ENCODE measurements at places on chromosomes 11 and 22. TPM values are rescaled to one million over a fixed set of nuclear protein-coding genes. Genes with fewer than 3 reads are reported as not detected.

Gene OR56A1
- total RNA-seq: not detected

Gene RASD2
- not detected for total RNA-seq

Gene VSIG10L2
- total RNA-seq: not detected

Gene PHLDA2
- 0.65 TPM for total RNA-seq

Gene OR8A1
- total RNA-seq: not detected

Gene NDUFV1
- 211 TPM for total RNA-seq

Gene APOBEC3H
- total RNA-seq: 84.9 TPM

Gene TOP3B
- total RNA-seq: 45.6 TPM

Gene CEND1
- total RNA-seq: 0.37 TPM

Gene EMID1
- total RNA-seq: not detected

DNA sequence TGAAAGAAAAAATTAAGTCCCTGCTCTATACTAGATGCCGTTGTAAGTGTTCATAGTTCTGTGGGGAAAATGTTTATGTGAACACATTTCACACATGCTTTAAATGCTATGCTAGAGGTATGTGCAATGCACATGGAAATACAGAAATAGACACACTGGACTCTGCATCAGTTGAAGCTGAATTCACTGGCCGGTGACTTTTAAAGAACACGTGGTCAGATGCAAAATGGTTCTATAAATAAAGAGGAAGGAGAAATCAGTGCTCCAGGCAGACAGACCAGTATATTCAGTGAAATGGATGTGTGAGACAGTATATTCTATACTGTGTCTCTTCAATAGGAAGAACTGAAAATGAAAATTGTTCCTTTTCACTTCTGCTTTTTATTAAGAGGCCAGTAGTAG lies 29.9 kb downstream of the TRPC6 start:
- no peak for DNase-seq

DNA sequence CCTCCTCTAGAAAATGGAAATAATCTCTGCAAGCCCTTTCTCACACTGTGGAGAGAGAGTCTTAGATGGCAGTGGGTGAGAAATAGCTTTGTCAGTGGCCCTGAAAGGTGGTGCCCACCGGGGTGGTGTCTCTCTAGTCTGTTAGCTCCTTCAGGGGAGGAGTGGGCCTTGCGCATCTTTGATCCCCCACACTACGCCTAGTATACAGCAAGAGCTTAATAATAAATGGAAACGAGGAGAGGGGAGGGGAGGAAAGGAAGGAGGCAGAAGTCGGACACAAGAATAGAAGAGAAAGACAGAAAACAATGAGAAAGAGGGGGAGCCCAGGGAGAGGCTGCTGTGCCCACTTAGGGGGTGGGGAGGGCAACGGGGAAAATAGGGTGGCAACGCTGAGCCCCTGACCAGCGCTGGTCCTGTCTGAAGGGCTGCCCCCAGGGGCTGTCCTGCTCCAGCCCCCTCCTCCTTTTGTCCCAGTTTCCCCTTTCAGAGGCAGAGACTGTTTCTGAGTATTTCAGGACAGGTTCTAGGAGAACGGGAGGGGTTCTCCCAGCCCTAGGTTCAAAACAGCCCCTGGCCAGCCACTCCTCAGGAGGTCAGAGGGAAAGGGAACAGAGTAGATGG lies 1.2 kb downstream of the ARRB1 start:
- DNase-seq: no peak

- DNase-seq: no peak
Measured at GRCh38 chr22:42544686-42545085, 9.1 kb upstream of the SERHL2 start.

DNA sequence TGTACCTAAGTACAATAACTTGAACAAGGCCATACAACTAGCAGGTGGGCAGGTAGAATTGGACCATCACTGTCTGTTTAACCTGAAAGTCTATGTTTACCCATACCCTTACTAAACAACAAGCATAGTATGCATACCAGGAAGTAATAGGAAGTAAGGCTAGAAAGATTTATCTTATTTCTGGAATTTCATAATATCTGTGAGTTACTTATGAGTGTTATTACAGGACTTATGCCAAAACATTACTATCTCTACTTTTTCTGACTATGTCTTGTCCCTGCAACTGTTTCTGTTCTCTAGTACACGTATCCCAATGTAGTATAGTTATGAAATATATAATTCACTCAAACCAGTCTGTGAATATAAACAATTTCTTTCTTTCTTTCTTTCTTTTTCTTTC lies 1400.8 kb upstream of the TENM4 start:
- DNase-seq: no peak

GRCh38 chr11:20937826-20938225 lies 268.4 kb downstream of the NELL1 start:
- DNase-seq: no peak

DNA sequence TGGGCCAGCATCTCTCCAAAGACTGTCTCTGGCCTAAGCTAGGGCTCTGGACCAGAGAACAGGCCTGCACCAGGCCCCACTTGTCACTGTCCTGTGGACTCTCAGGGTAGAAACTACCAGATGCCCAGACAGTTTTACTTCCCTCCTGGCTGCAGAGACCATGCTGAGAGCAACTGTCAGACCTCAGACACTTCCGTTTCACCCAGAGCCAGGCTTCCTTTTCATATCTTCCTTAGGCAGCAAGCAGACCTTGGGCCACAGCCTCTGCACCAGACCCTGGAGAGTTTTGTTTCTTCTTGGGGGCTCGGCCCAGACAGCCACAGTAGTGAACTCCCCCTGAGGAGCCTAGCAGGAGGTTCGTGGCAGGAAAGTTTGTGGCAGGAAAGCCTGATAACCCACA lies 12.1 kb upstream of the FCHSD2 start:
- DNase-seq: peak; percentile 68

DNA sequence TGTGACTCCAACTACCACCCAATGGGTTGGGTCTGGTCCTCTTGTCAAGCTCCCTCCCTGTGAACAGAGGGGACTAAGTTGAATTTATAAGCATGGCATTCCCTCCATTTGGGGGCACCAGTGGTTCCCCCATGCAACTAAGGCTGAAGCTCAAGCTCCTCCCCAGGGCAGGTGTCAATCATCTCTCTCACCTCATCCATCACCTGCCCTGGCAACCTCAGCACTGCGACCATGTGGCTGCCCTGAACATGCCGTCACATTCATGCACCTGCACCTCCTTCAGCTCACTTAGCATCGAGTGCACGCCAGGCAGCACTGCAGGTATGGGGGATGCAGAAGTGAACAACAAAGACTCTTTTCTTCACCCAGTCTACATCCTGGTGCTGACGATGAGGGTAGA lies 799.3 kb downstream of the TBC1D22A start:
- DNase-seq: no peak

DNA sequence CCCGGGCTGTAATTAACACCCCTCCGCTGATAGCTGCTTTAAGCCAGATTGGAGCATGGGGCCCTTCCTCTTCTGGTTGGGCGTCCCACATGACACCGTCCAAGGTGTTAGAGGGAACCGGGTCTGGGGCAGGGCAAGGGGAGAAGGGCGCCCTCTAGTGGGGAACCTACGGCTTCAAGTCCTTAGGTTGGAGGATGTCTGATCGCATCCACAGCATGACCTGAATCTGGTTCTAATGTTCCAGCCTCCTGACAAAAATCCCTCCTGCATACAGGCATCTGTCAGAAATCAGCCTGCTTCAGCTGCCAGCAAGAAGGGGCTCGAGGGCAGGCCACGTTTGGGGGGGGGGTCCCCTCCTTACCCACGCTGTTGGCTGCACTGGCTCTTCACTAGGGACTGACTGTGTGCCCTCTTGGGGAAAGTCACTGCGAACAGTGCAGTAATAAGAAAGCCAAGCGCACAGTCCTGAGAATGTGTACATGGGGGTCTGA lies 94.2 kb upstream of the TBCEL start:
- peak; percentile 46 for DNase-seq

DNA sequence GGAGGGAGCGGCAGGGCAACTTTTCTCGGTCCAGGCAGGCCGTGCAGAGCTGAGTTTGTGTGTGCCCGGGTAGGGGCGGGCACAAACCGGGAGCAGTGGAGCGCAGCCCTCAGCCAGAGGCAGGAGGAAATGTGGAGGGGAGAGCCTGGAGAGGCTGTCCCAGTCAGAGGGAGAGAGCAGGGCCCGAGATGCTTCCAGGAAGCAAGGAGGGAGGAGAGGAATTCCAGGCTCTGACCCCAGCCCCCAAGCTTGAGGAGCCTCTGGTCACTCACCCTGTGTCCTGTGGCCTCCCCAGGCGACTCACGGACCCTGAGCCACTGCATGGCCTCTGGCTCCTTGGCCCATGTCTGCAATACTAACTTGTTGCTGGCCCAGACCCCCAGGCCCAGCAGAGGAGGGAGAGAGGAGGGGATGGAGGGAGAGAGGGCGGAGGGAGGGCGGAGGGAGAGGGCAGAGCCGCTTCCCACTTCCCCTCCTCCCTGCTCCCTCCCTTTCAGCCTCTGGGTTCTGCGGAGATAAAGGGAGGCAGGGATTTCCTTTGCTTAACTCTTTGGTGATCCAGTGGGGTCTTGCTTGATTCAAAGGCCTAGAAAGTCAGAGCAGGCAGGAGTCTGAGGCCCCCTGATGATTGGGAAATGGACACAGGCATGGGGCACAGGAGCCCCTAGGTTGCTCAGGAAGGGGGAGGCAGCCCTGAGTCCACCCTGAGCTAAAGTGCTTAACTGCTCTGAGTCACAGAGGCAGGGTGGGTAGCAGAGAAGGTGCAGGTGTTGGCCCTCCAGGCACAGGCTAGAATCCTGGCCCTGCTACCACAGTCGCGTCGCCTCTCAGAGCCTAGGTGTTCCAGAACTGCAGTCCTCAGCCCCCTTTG lies at the start of gene C1QTNF6:
TSS of gene C1QTNF6 (minus strand) at position 357 of the 871 bp plus-strand sequence. CDS start at position 323, 34 bp downstream.
- peak; percentile 34 for DNase-seq

DNA sequence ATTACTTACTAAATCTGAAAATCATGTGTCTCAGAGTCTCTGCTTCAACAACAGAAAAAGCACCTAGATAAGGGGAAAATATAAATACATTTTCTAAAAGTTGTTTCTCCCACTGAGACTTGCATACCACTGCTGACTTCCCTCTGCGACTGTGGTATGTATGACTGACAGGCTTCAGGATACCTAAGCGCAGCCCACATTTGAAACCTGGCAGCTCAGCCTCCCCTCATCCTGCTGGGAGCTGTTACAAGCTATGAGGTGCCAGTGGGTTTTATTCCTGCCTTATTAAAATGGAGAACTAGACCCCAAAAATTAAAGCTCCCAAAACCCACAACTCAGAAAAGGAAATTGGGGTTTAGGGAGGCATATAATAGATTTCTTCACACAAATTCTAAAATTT lies 133.6 kb downstream of the RAB38 start:
- DNase-seq: no peak

- peak; percentile 63 for DNase-seq
Measured at GRCh38 chr11:74453373-74453975, 13.9 kb downstream of the KCNE3 start.

DNA sequence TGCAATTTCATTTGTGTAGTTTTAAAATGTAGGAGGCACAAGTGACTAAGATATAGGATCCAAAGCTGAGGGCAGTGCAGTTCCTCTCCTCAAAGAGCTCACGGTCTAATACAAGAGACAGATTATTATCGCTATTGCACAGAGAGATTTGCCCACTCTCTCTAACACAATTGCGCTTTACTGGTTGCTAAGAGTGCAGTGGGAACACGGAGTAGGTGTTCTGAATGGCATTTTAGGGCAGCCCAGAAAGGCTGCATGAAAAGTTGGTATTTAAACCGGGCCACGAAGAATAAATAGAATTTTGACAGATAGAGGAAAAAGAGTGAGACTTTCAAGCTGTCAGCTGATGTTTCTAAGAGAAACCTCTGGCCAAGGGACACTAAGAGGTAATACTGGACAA lies 79.5 kb downstream of the BLID start:
- no peak for DNase-seq

DNA sequence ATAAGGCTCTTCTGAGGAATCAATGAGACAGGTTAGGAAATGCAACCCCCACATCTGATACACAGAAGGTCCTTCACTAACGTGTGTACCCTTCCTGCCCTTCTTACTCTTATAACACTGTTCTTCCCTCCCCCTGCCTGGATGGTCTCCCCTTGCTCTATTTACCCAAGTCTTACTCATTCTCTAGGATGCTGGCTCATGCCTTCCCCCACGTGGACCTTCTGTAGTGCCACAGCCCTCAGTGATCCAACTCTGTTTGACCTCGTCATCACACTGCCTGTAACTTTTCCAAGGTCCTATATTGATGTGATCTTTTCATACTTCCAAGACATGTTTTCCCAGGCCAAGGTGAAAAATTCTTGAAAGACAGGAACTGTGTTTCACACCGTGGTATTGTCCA lies 79.8 kb downstream of the C11orf58 start:
- DNase-seq: no peak

- DNase-seq: no peak
Measured at GRCh38 chr22:24265734-24266133, 4.9 kb upstream of the SPECC1L start.

DNA sequence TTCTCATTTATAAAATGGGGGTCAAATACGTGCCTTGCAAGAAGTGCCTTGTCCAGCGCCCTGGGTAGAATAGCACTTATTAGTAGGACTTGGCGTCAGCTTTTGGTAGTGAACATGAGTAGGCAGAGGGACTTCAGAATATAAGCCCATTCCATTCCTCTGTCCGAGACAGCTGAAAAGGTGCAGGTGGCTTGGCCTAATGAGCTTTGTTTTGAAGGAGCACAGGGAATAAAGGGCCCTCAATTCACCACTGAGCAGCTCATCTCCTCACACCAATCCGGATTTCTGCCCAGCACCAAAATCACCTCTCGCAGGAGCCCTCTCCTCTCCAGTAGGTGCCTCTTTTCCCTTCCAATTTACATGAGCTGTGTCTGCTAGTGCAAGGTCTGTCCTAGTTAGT lies 91.2 kb downstream of the DSCAML1 start:
- DNase-seq: no peak
